Ureter (tissue), 1 donor: ENCODE measurements at places on chromosomes 6 and 20. TPM values are rescaled to one million over a fixed set of nuclear protein-coding genes. Genes with fewer than 3 reads are reported as not detected.

DNA sequence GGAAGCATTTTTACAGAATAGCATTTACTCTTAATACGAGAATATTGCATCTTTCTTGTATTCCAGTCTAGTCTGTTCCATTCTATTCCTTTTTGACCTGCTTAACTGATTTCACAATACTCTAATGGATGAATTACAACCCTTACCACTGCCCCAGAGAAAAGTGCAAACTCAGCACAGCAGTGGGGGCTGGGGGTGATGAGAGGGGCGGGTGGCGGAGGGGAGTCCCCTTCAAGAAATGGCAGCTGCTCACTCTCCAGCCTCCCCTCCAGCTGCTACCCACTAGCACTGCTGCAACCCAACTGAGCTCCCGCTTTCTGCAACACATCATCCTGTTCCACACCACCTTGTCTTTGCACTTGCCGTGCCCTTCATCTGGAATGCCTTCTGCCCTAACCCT is 30.1 kb downstream of the PIM1 start:
- no peak for DNase-seq

- DNase-seq = no peak
Measured at GRCh38 chr20:56453352-56453751, 15.1 kb upstream of the RTF2 start.

- DNase-seq = no peak
Measured at GRCh38 chr6:39982720-39983119, 48.5 kb upstream of the MOCS1 start.

GRCh38 chr6:38264605-38265004 is 375.1 kb downstream of the BTBD9 start:
- DNase-seq = no peak

DNA sequence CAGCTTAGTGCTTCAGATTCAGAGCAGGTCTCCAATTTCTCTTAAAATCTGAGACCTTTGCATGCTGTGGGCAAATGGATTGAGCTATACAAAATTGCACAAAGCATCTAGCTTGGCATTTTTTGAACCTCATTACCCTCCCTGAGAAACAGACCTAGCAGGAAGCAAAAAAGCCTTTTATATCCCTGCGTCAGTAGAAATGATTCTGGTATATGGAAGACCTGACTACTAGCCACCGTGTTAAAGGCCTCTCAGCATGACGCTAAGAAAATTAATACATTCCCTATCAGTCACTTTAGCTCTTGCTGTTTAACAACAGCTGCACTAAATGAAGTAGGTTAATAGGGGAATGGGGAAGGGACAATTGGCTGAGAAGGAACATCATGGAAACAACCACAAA is 110.7 kb upstream of the SMLR1 start:
- DNase-seq = no peak

GRCh38 chr6:62146954-62147853 is 138.8 kb downstream of the KHDRBS2 start:
- DNase-seq = no peak

- DNase-seq = no peak
Measured at GRCh38 chr20:58836616-58837204, 14.0 kb downstream of the GNAS-AS1 start.

GRCh38 chr20:4544765-4545164 is 176.9 kb upstream of the PRND start:
- no peak for DNase-seq

DNA sequence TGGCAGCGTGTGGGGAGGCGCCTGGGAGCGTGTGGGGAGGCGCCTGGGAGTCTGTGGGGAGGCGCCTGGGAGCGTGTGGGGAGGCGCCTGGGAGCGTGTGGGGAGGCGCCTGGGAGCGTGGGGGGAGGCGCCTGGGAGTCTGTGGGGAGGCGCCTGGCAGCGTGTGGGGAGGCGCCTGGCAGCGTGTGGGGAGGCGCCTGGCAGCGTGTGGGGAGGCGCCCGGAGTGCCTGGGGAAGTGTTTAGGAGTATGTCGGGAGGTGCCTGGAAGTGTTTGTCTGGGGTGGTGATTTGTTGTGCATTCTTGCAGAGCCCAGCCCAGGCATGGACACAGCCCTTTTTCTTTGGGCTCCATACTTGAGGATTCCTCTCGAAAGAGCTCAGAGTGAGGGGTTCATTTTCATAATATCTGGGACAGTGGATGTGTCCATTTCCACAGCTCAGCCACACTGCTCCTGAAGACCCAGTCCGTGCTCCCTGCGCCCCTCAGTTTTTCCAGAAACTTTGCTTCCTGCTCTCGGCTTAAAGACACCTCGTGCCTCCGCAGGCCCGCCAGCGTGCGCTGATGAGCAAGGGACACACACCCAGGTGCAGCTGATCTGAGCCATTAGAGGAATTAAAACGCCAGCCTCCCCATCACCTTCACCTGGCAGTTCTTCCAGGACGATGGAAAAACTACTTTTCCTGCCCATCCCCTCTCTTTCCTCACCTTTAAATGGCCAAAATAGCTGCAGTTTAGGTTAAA is 172.2 kb upstream of the THBS2 start:
- no peak for DNase-seq

DNA sequence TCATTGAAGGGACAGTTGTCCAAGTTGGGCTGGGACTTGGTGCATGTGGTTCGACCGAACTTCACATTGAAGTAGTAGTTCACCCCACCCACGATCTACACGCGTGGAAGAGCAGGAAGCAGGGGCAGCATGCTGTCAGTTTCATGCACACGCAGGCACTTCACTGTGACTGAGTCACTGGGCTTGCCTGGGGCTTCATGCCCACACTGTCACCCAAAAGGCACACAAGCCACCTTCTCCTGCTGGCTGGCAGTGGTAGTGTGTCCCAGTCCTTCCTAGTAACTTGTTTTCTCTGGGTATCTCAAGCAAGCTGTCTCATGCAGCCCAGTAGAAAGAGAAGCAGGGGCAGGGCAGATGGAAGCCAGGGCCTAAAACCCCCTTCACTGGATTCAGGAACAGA is 2.0 kb downstream of the CST5 start:
- no peak for DNase-seq

- DNase-seq = no peak
Measured at GRCh38 chr20:62796699-62797491, 622 bp downstream of the MRGBP start.

- DNase-seq = no peak
Measured at GRCh38 chr20:3646067-3646440, 17.1 kb downstream of the GFRA4 start.

DNA sequence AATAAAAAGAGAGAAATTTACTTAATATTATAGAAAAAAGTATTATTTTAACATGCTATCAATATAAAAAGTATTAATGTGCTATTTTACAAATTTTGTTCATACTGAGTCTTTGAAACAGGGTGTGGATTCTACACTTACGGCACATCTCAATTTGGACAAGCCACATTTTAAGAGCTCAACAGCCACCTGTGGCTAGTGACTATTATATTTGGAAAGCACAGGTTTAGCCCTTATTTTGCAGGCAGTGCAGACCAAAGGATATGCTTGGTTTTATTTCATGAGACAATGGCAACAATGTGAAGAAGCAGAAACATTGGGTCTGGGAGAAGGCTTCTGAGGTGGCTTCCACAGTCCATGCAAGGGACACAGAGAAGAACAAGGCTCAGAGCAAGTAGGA is 74.6 kb downstream of the BACH2 start:
- no peak for DNase-seq

DNA sequence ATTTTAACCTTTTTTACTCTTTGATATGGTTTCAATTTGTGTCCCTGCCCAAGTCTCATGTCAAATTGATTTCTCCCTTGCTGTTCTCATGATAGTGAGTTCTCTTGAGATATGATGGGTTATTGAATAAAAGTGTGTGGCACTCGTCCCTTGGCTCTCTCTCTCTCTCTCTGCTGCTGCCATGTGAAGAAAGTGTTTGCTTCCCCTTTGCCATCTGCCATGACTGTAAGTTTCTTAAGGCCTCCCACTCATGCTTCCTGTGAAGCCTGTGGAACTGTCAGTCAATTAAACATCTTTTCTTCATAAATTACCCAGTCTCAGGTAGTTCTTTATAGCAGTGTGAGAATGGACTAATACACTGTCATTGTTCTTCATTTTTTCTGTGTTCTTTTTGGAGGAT is 48.5 kb downstream of the LIN28B start:
- DNase-seq = no peak

GRCh38 chr6:80792151-80792550 is 685.7 kb downstream of the BCKDHB start:
- no peak for DNase-seq

DNA sequence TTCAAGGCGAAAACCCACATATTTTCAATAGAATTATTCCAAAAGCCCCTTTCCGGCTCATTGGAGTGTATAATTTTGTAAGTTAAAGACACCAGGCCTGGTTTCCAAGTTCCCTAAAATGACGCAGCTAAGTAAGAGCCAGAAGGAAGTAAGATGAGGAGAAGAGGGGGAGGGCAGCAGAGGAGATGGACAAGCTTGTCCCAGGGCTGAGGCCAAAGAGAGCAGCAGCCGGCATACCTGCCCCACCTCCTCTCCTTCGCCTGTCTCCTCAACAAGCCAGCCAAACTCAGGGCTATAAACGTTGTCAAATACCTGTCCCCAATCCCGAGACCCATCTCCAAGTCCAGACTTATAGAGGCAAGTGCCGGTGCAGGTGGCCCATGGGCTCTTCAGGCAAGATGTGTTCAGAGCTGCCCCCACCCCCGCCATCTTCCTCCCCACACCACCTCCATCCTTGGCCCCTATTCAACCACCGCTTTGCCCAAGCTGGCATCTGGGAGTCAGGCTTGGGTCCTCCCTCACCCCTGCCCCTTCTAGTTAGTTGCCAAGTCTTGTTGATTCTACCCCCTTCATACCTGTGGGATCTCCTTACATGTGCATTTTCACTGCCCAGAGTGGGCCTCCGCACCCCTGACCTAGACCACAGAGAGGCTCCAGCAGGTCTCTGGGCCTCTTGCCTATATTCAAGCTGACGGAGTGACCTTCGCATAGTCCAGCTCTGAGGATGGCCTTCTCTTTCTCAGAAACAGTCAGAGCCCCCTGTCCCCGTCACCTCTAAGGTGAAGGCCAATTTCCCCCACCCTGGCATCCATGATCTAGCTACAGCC is 75.7 kb upstream of the SIRPA start:
- no peak for DNase-seq

DNA sequence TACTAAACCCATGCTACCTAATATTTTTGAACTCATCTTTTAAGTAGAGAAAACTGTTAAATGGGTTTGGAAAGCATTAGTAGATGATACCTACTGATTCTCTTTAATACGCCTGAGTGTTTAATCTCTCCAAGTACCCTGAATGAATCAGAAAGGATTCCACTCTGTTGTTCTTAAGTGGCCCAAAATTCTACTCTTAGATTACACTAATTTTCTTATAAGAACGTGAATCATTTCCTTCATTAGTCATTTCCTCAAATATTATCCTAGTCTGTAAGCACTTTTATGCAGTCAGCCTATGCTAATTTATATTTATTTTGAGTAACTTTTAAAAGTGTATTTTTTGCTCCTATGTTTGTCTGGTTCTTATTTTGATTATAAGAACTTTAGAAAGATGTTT is 380.0 kb downstream of the BTBD9 start:
- no peak for DNase-seq

DNA sequence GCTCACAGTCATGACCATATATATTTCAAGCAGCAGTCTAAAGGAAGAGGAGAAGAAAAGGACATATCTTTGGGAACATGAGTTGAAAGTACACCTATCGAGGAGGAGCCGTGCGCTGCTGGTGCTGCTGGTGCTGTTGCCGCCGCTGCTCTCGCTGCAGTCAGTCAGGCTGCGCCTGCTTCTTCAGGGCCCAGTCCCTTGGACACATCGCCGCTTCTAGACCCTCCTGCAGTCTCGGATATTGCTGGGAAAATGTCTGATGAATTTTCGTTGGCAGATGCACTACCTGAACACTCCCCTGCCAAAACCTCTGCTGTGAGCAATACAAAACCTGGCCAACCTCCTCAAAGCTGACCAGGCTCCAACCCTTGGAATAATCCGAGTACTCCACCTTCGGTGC is 8.2 kb upstream of the ASCC3 start:
- no peak for DNase-seq

GRCh38 chr6:151822252-151823111 is 15.0 kb downstream of the ESR1 start:
- no peak for DNase-seq

DNA sequence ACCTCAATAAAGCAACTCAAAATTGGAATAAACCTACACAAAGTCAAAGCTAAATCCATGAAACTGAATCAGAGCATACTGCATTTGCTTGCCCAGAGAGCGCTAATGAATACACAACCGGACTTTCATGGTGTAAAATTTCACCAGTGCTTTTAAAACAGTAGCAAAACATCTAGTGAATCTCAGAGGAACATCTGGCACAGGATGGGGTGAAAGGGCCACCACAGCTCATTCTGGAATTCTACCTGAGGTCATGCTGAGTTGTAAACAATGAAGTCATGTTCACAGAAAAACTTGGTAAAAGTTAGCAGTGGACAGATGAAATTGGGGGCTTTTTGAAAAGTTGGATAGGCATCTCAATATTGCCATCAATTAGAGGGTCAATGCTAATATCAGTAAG is 125.6 kb upstream of the STXBP5 start:
- DNase-seq = no peak

DNA sequence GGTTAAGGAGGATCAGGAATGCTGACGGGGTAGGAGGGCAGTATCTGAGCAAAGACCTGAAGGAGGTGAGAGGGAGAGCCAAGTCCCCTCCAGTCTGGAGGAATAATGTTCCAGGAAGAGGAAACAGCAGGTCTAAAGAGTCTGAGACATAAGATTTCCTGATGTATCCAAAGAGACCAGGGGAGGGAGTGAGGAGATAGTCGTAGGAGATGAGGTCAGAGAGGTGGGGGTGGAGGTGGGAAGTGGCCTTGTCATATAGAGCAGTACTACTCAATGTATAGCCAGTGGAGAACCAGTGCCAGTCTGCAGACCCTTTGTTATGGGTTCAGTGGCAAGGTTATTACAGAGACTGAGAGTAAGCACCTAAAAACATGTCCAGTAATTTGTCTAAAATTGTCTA is 130.6 kb downstream of the COL9A1 start:
- no peak for DNase-seq

- DNase-seq = no peak
Measured at GRCh38 chr6:14423955-14424354, 306.4 kb downstream of the CD83 start.

GABRR1 gene
- total RNA-seq = not detected

ROS1 gene
- 0.05 TPM for total RNA-seq

SOX18 gene
- total RNA-seq = 28.1 TPM

PAK5 gene
- 0.13 TPM for total RNA-seq

HNF4A gene
- total RNA-seq = not detected

PKIB gene
- 3.5 TPM for total RNA-seq

RFX6 gene
- not detected for total RNA-seq

SYCP2 gene
- 3.2 TPM for total RNA-seq

ZDHHC14 gene
- 23.5 TPM for total RNA-seq

IYD gene
- total RNA-seq = 1.1 TPM

XKR7 gene
- 0.05 TPM for total RNA-seq
